ENCODE measurements at places on chromosomes 3 and 15.

DNA sequence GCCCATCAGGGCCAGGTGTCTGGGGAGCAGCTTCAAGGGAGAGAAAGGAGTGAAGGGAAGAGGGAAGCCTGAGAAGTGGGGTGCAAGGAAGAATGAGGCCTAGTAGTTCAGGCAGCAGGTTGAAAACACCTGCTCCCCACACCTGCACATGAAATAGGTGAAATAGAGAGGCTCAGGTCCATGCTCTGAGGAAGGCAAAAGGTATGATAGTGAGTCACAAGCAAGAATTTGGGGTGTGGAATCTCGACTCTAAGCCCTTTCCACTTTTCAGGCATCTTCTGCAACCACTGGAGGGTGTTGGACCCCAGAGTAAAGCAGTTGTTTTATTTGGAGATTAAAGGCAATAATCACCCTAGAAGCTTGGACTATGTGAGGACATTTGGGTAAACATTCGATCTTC, 157.5 kb downstream of the CTNNB1 start:
- DNase-seq = no peak

DNA sequence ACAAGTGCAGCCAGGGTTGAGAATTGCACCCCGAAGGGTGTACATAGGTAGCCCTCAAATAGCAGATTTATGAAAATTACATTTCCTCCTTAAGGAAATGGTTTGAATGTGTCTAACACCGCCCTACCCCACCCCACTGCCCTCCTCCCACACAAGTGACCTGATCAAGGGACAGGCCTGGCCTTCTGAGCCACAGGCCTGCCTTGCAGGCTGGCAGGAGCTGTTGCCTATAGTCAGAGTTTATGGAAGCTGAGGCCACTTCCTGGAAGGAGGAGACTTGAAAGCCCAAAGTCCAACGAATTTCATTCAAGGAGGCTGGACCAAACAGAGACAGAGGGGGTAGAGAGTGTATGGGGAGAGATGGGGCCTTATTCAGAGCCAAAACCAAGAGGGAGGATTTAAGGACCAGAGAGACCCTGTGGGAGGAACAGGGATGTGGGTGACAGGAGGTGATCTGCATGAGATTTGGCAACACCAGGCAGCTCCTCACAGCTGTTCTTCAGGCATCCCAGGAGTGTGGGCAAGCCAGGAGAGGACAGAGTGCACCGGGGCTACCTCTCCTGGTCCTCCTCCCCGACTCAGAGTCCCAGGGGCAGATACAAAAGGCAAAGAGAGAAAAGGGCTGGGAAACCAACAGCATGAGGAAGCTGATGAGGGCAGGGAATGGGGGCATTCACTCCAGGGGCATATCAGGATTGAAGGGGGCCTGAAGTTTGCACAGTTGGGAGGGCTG, 100.4 kb upstream of the HES1 start:
- DNase-seq = no peak

DNA sequence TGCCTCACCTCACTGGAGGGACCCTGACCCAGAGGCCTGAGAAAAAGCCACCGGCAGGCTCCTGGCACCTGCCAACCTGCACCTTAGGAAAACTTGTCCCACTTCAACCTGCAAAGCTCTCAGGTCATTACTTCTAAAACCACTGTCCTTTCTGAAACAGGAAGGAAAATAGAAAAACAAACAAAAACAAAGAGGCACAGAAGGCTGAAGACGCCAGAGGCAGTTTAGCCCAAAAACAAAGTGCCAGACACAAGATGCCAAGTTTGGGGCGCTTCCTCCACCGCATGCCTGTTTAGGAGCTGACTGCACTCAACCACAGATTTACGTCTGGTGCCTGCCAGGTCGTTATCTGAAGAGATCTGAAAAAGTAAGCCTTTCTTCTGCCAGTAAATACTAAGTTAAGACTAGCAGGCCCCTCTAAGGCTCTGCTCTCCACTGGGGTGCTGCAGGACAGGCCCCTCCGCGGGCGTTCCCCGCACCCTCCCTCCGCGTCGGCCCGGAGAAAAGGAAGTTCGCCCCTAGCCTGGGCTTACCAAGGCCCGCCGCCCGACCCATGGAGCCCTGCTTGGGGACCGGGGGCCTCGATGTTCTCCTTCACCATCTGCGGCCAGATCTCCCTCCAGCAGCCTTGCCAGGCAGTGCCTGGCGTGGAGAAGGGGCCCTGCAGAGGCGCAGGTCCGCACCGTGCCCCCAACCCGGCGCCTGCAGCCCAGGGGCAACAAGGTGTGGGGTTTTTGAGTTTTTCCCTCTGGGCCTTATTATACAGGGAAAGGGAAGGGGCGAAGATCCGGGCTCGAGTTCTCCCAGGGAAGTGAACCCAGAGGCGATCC, 1.3 kb downstream of the GOLGA8A start:
- no peak for DNase-seq

DNA sequence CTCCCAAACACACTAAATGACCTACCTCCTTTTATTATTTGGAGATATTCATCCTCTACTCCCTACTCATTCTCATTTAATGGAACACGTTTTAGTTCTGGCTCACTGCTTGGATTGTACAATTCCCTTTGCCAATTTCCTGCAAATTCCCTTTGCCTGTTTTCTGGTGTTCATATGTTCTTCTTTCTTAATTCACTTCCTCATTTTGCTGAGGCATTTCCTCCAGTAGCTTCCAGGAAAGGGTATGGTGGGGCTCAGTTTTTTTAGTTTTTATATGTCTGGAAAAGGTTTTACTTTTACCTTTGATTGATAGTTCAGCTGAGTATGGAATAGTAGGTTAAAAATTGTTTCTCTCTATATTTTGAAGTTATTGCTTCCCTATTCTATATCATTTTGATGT, 143.6 kb upstream of the GOLIM4 start:
- DNase-seq = no peak

DNA sequence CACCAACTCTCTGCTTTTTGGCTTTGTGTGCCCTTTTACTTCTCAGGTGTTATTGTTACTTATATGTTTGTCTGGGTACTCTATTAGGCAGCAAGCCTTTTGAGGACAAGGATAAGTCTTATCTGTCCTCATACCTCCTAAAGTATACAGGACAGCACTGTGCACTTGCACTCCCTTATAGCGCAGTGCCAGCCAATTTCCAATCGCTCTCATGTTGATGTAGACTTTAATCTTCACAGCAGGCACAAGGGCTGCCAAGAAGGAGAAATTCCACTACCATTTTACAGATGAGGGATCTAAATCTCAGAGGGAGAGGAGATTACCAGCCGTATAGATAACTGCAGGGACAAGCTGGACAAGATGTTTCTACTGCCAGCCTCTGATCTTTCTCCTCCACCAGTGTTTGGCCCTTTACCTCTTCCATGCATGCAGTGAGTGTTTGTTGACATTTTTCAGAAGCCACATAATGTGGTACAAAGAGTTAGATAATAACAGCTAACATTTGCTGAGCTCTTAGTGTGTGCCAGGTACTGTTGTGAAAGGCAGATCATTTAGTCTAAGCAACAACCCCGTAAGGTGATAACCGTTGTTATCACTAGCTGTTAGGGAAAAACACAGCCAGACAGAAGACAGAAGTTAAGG, 30.1 kb downstream of the SST start:
- DNase-seq = no peak

DNA sequence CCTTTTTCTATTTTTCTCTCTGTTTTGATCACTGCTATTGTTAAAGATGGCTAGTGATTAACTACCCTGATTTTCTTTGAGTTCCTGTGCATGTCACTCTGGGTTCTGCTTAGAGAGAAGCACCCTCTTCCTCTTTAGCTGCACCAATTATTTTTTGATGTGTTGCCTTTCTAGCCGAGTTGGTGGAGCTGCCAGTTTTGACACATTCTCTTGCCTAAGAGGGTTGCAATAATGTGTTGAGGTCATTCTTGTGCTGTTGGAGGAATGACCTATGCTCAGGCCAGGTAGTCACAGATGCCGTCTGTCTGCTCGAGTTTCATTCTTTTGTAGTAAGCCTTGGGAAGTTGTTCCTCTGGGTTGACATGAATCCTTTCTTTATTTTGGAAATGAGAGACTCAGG, 84.6 kb upstream of the DPH6 start:
- no peak for DNase-seq

- DNase-seq = no peak
These were observed 14.9 kb upstream of the RPN1 start for GRCh38 chr3:128665362-128666021.

Measured in activated T-helper 1 cell treated with anti-CD3 and anti-CD28 coated beads, Interleukin-2, amount 50 U/mL, for 16 hours (primary cell).